Muscle of back (tissue), 13 donors: ENCODE measurements at places on chromosomes 12 and 14.

- DNase-seq = no peak
These were observed 27.5 kb downstream of the MMAB start for GRCh38 chr12:109545826-109546225.

- peak; percentile 14 for DNase-seq
These were observed 873.6 kb downstream of the C12orf50 start for GRCh38 chr12:87155621-87156020.

DNA sequence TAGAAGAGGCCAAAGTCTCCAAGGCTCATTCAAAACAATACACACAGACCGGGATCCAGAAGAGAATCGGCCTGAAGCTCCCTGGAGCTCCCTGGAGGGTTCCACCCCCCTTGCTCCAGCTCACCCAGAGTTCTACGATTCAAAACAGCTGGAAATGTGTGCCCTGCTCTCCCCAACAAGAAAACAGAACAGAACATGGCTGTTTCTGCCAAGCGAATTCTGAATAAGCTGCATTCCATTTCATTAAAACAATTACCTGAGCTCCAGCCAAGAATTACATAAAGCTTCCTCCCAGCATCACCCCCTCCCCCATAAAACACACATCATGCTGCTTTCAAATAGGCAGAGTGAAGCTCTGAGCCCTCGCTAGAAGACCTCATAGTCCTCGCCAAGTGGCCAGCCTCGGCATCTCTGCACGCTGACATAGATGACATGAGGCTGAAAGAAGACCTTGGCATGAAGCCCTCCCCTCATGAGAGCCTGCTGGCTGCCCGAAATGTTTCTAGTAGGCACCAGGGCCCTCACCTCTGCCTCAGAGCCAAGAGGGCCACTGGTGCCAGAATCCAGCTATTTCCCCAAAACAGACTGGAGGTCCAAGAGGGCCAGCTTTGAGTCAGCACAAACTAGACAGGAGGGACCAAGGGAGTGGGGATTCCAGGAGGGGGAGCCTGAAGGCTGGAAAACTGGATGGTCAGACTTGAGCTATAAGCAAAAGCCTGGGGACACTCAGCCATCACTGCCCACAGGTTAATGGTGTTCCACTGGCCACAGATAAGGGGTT, 8.3 kb downstream of the PXN start:
- peak; percentile 94 for DNase-seq

- DNase-seq = no peak
These were observed 21.6 kb downstream of the SPATS2 start for GRCh38 chr12:49388682-49389386.

GRCh38 chr12:32549675-32550079, 129.4 kb upstream of the DNM1L start:
- peak; percentile 55 for DNase-seq

DNA sequence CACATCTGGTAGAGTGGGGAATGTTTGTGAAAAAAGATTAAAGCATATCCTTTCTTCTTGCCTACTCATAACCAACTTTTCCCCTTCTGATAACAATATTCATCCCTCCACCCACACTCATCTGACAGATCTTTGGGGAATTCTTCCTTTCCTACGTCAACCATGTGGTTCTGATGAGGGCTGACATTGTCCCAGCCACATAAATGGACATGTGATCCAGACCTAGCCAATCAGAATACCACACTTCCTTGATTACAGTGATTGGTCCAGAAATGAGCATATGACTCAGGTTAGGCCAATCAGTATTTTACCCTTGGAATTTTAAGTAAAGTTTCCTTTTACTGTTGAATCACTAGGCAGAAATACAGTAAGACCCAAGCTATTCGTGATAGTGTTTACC, 58.9 kb downstream of the GPR65 start:
- DNase-seq = no peak

DNA sequence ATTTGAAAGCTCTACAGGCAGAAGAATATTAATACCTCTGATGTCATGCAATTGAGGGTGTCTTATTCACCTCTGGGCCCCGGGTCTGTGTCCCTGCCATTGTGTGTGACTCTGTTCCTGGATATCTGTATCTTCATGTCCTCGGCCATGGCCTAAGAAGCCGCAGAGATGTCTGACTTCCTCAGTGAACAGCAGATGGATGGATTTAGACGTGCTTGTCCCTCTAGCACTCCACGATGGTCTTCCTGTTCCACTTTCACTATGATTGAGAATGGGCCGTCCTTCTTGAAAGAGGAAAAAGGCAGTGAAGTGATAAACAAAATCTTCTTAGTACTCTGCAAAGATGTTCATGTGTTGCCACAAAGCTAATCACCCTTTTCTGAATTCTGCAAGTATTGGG, 217.4 kb downstream of the SLC41A2 start:
- DNase-seq = no peak

GRCh38 chr14:34452258-34452822, 9.7 kb downstream of the SPTSSA start:
- no peak for DNase-seq

DNA sequence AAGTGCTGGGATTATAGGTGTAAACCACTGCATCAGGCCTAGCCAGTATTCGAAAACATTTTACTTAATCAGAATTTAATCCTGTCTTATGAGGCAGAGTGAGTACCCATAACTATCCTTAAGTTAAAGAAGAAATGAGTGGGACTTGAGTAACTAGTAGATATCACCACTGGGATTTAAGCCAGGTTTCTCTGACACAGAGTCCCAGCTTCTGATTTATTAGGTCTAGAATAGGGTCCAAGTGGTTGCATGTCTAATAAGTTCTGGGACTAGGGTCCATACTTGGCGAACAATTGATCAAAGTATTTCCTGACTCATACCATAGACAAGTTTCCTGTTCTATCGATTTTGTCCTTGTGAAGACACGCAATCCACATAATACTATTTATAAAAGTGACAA, 18.9 kb downstream of the PTPRB start:
- DNase-seq = no peak

DNA sequence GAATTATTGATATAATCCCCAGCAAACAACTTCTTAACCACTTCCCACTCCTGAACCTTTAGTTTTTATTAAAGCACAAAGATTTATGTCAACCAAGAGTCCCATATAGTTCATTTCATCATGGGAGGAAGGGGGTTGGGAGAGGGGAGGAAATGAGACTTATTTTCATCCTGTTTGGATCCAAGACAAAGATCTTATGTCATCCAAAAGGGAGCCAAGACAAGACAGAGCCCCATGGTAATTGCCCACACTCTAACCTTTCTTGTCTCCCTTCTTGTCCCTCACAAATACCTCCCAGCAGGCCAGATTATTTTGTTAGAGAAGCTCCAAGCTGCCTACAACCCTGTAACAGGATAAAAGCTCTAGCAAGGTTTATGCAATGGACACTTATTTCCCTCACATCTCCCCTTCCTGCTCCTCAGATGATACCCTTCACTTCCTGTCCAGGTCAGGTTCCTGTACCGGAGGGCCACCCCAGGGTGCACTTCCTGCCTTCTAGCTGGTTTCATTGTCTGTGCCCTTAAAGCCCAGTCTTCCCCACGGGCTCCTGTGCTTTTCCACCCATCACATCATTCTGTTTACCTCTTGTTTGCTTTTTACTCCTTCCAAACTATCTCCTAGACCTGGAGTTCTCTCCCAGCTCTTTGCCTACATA, 123.7 kb upstream of the MDM1 start:
- DNase-seq = no peak

DNA sequence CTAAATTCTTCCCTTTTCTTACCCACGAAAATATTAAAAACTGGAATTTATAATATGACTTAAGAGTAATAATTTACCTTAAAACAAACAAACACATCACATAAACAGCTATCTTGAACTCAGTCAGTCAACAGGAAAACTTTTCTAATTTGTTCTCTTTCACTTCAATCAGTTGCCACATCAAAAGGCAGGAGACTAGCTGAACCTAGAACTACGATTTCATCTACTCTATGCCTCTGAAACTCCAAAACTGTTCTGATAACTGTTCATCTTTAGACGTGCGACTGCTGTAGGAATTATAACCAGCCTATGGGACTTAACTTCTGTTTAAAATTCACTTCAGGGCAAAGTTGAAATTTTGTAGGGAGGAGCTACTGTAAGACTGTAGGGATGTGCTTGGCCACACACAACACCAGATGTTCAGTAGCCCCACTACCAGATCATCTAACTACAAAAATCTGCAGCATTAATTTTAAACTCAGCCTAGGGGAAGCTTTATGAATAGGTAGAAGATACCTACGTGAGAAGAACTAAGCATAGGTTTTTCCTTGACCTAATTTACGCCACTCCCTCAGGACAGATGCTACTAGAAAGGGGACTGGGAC, 7.6 kb upstream of the RAD51AP1 start:
- no peak for DNase-seq

DNA sequence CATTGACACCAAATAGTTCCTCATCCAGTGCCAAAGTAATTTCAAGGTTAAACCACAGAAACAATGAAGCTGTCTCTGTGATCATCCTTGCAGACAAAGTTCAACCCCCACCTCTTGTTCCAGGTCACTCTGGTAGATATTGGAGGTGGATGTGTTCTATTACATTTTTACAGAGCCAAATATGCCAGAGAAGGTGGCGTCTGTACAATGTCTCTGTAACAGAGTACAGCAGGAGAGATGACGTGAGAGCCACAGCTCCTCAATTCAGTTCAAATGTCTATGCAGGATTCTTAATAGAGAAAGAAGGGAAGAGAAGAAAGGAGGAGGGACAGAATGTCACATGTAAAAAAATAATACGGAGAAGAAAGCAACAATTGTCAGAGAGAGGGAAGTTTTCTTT, 268.3 kb upstream of the OR4E1 start:
- no peak for DNase-seq

DNA sequence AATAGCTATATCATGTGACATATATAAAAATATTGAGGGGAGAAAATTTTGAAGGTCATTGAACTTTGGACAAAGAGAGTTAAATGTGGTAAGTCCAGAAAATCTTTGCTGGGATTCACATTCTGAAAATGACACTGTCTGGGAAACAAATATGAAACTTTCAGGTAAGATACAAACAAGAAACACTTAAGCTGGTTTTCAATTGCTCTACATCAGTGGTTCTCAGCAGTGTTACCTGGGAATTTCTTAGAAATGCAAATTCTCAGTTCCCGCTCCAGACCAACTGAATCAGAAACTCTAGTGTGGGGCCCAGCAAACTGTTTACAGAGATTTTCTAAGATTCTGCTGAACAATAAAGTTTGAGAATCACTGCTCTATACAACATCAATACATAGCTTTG, 3.6 kb upstream of the CDK17 start:
- DNase-seq = no peak

GRCh38 chr12:121860257-121860656, 1.6 kb upstream of the HPD start:
- no peak for DNase-seq

GRCh38 chr14:68939893-68940613, 39.0 kb downstream of the ACTN1 start:
- peak; percentile 59 for DNase-seq

- no peak for DNase-seq
These were observed 19.4 kb downstream of the MYRFL start for GRCh38 chr12:69844416-69844815.

- no peak for DNase-seq
These were observed 11.7 kb downstream of the CCER1 start for GRCh38 chr12:90943255-90943654.

- no peak for DNase-seq
These were observed 613.4 kb upstream of the ATP2B1 start for GRCh38 chr12:90322006-90322405.

DNA sequence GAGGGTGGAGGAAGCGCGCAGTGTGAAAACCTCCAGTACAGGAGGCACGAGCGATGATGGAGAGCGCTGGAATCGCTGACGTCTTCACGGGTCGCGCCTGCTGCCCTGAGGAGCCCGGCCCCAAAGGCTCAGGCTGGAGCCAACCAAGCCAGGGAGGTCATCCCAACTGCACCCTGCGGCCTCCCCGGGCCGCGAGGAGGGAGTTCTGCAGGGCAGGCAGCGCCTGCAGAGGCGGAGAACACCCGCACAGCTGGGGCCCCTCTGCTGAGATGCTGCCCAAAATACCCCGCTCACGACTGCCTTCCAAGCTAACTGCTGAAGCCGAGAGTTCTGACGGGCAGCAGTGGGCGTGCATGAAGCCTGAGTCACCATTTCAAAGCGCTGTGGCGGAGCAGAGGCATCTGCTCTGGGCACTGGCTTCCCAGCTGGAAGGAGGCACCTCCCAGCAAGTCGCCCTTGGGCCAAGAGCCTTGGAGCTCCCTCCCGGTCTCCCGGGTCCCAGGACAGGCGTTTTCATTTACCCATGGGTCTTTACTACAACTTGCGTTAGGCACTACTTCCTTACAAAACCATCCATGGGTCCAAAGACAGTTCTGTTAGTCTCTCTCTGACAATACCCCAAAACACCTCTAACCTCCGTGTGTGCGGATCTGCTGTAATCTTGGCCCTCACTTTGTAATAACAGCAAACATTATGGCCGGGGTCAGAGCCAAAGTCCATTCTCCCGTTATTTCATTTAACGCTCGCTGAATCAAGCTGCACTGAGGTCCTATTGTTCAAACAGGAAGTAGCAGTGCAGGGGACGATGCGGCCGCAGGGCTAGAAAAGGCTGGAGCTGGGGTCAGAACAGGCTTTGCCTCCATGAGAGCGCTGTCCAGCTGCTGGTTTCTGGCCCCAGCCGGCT, 60.1 kb upstream of the RIMBP2 start:
- peak; percentile 75 for DNase-seq

GRCh38 chr14:58501214-58501816, 73.8 kb downstream of the KIAA0586 start:
- DNase-seq = peak; percentile 57

GRCh38 chr12:77116277-77116676, 50.9 kb upstream of the E2F7 start:
- DNase-seq = no peak

GRCh38 chr14:33800735-33801163, 150.1 kb downstream of the EGLN3 start:
- no peak for DNase-seq

GRCh38 chr14:101347893-101348777, 213.2 kb upstream of the DIO3 start:
- no peak for DNase-seq

- DNase-seq = no peak
These were observed 4.7 kb downstream of the PPP1R1A start for GRCh38 chr12:54583726-54584125.

DNA sequence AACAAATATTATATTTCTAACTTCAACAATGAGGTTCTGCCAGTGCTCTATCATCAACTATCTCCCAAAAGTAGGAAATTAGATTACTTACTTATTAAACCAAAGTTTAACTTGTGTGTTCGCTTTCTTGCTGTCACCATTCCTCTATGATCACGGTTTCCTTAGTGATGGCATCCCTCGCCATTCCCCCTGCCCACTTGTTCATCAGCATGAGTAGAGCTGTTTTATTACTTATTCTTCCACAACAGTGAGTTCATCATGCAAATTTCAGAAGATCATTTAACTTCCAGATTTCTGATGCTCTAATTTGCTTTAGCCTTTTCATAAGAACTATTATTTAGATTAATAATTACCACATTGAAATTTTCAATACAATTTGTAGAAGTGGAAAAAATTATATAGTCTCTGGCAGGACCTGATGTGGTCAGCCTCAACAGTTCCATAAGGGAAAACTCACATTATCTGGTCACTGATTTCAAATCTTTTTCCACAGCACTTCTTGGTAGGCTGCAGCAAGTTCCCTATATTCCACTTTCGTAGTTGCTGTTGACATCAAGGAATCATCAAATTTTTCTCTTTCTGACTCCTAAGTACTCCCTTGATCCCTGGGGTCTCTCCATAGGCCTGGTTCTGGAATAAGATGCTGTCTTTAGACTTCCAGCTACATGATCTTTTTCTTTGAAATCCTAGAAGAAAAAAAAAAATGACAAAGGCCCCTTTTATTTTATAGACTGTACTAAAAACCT, 174.6 kb downstream of the RASSF9 start:
- DNase-seq = no peak
